GM12878 (cell line): ENCODE measurements at places on chromosomes 12 and 14.

GRCh38 chr14:88166616-88167015, 156.5 kb downstream of the KCNK10 start:
- H3K4me1 ChIP-seq: peaks cover 5% of the 10 kb centered on the region
- DNase-seq: no peak
- no peak overlapping the region for H3K27ac ChIP-seq
- no peaks in the 10 kb centered on the region for H3K36me3 ChIP-seq
- H3K27me3 ChIP-seq: no peaks in the 10 kb centered on the region

DNA sequence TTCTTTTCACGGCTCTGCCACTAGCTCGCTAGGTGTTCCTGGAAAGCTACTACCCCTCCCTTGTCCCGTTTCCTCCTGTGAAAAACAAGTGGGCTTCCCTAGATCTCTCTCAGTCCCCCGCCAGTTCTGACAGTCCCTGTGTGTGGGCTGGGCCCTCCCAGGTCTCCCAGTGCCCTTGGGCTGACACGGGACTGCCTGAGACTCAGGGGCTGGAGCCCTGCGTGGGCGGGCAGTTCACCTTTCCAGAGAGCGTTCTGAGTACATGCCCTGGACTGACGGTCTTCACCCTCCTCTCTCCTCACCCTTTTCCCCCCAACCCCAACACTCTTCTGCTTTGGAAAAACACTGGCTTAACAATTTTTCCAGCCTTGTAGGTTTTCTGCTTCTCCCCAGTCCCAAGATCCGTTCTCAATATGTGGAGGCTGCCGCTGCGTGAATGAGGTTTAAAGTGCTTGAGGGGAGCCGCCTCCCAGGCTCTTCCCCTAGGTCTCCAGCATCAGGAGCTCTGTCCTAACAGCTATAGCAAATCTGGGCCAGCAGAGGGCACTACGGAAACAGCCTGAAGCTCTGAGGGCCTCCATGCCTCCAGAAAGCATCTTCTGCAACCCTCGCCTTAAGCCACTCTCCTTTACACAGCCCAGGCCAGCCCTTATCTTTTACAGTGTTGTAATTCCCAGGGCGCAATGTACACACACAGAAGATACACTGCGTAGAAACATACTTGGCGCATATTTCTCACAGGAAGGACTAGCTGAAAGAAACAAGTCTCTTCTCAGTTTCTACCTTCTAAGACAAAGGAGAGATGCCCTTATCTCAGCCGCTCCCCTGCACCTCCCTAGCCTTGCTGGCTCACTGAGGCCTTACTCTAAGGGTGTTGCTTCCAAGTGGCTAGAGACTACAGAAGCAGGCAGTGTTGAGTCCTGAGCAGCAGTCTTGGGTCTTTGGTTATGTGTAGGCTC, 10.4 kb upstream of the DCD start:
- no peak overlapping the region for H3K4me3 ChIP-seq
- no peak overlapping the region for H3K27ac ChIP-seq
- H3K36me3 ChIP-seq: no peaks in the 10 kb centered on the region
- no peaks in the 10 kb centered on the region for H3K4me1 ChIP-seq
- DNase-seq: no peak
- peaks cover 2% of the 10 kb centered on the region; the same call in 1 of the 2 replicates for H3K27me3 ChIP-seq

DNA sequence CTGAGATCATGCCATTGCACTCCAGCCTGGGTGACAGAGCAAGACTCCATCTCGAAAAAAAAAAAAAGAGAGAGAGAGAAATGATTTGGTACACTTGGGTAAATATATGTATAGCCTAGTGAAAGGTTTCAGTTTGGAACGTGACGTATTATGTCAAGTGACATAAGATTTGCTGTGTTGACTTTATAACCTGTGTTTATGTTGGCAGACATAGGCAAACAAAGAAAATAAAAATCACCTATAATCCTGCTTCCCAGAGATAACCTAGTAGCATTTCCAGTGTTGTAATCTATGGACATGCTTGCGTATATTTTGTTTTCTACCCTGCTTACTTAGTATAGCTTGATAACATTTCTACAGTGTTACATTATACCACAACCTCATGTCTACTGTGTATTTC, 16.7 kb downstream of the ERG28 start:
- H3K27ac ChIP-seq: no peak overlapping the region
- no peaks in the 10 kb centered on the region for H3K4me1 ChIP-seq
- no peaks in the 10 kb centered on the region for H3K27me3 ChIP-seq
- DNase-seq: no peak
- H3K4me3 ChIP-seq: no peak overlapping the region

DNA sequence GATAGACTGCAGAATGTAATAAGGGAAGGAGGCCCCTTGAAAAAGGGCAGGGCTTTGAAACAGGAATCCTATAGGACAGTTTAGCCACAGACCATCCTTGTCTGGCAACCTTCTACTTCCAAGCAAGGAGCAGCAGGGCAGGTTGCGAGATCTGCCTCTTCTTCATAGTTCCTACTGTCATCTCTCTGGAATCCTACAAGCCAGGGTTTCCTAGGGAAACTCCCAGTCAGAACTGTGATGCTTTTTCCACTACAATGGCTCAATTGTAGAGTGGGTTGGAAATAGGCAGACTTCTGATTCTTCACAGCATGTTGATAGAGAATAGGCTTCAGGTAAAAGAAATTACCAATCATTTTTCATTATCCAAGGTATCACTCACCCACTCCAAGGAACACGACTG, 186.3 kb downstream of the DACT1 start:
- H3K36me3 ChIP-seq: no peaks in the 10 kb centered on the region
- no peaks in the 10 kb centered on the region for H3K27me3 ChIP-seq
- no peak for DNase-seq
- H3K4me3 ChIP-seq: no peak overlapping the region
- no peaks in the 10 kb centered on the region for H3K4me1 ChIP-seq

DNA sequence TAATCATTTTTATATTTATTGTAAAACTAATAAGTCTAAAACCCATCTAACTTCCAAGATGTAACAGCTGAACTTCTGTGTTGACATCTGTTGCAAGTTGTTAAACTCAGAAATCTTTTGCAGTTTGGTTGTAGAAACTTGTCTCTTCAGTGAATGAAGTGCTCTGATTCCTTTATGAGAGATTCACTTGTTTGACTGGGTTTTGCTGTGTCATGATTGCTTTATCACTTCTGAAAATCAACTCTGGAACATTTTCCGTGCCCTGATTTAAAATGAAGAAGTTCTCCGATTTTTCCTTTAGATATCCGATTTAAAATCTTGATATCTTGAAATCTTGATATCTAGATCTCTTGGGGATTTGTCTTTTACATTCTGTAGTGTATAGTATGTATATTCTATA, 65.1 kb downstream of the DIP2B start:
- DNase-seq: no peak
- no peak overlapping the region for H3K4me3 ChIP-seq
- peaks cover 11% of the 10 kb centered on the region for H3K4me1 ChIP-seq
